Activated CD8-positive, alpha-beta memory T cell treated with anti-CD3 and anti-CD28 coated beads, Interleukin-2, amount 50 U/mL, for 48 hours (primary cell): ENCODE measurements at places on chromosomes 16 and 17.

GRCh38 chr17:31525801-31526549 is 134.5 kb downstream of the RAB11FIP4 start:
- no peak for DNase-seq

GRCh38 chr17:56824503-56824902 is 9.2 kb downstream of the C17orf67 start:
- no peak for DNase-seq

- DNase-seq: no peak
Measured at GRCh38 chr16:11575223-11575589, 11.5 kb downstream of the LITAF start.

DNA sequence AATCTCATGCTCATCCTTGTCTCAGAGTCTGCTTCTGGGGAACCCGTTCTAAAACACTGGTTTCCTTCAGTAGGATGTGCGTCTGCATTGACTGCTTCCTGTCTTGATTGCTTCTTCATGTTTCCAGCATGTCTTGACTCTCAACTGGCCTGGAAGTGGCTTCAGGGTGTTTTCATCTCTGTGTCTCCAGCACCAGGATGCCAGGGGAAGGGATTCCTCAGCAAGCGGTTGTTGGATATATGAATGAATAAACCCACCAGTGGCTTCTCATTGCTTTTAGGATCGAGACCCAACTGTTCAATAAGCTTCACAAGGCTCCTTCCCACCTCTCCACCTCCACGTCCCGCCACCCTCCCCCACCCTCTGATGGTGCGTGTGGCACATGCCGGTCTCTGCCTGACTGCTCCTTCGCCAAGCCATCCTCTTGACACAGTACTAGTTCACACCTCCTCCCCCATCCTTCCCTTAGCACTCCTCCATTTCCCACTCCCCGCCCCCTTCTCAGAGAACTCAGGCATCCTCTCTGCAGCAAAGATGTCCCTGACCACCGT is 14.1 kb upstream of the TNS4 start:
- no peak for DNase-seq

DNA sequence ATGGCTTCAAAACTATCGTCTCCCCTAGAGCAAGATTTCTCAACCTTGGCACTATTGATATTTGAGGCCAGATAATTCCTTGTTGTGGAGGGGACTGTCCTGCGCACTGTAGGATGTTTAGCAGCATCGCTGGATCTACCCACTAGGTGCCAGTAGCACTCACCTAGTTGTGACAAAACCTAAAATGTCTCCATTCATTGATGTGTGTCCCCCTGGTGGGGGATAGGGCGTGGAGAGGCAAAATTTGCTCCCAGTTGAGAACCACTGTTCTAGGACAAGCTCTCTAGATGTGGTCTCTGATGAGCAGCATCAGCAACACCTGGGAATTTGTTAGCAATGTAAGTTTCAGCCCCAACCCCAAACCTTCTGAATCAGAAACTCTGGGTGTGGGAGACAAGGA is 259.0 kb downstream of the XYLT1 start:
- DNase-seq: no peak

GRCh38 chr16:586645-587590 is 2.9 kb upstream of the RAB40C start:
- no peak for DNase-seq
